ENCODE measurements at places on chromosomes 1 and 21.

GRCh38 chr1:8551057-8551456 lies 233.1 kb downstream of the SLC45A1 start:
- no peak for DNase-seq

DNA sequence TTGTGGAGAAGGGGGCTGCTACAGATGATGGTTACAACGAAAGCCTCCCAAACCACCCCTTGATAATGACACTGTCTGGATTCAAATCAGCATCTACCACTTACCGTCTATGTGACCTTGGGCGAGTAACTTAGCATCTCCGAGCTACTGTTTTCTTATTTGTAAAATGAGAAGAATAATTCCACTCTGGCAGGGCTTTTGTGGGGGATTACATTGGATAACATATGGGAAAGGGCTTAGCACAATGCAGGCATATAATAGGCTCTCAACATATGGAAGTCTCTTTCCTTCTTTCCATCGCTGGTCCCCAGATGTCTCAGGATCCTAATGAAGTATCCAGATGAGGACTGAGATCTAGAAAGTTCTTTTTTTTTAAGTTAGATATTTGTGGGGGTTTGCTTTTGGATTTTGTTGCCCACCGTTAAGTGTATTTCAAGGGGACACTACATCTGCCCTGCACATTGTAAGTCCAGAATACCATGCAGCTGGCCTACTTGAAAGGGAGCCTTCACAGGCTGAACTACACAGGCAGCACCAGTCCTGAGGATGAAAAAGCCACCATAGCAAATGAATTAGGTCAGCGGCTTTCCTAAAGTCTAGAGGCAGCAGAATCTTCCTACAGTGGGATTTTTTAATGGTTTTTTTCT lies 172.2 kb upstream of the IRF2BP2 start:
- no peak for DNase-seq

GRCh38 chr1:158422212-158422611 lies 3.8 kb downstream of the OR10K2 start:
- DNase-seq: no peak

DNA sequence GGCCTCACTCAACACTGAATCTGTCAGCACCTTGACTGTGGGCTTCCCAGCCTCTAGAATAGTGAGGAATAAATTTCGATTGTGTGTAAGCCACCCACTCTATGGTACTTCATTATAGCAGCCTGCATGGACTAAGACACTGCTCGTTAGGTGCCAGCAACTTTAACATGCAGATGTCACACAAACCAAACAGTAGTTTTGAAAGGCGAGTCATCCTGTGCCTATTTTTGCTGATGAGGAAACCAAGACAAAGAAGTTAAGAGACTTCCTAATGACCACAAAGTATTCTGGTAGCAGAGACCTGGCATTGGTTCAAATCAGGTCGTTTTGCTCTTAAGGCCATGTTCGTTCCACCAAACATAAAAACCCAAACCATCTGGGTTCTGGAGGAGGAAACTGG lies 42.9 kb downstream of the BATF3 start:
- no peak for DNase-seq

DNA sequence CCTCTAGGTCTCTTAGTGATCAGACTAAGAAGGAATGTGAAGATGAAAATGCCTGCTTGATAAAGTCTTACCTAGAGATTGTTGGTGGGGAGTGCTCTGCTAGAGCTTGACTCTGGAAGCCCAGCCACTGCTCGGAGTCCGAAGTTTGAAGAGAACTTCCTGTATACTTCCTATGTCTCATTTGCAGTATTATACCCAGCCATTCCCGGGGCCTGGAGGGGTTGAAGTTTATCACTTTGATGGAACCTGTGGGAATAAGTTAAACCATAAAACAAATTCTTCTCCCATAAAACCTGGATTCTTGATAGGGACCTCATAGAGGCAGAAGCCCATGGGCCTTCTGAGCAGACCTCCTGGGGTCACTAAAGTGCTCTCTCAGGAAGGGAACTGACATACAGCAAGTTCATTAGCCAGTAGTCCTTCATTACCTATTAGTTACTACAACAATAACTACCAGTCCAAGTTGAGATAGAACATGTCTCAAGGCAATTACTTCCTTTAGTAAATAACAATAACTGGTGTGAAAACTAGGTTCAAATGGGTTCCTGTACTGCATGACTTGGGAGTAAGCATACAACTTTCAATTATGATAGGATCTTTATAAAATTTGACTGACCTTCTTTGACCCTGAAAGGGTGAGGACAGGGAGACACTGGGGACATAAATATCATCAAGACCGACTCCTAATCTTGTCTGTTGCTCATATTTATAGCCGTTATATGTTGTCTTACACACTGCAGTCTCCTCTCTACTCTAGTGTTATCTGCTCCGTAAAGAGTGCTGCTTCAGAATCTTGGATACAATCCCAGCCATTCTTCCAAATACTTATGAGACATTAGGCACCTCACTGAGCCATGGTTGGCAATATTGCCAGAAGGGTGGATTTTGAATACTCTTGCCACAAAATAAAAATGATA lies at the start of gene OR6N1:
TSS of gene OR6N1 (minus strand) at position 246 of the 917 bp plus-strand sequence. CDS start 5,513 bp downstream, outside the sequence.
- no peak for DNase-seq

GRCh38 chr1:119815361-119815760 lies 4.1 kb upstream of the REG4 start:
- no peak for DNase-seq

DNA sequence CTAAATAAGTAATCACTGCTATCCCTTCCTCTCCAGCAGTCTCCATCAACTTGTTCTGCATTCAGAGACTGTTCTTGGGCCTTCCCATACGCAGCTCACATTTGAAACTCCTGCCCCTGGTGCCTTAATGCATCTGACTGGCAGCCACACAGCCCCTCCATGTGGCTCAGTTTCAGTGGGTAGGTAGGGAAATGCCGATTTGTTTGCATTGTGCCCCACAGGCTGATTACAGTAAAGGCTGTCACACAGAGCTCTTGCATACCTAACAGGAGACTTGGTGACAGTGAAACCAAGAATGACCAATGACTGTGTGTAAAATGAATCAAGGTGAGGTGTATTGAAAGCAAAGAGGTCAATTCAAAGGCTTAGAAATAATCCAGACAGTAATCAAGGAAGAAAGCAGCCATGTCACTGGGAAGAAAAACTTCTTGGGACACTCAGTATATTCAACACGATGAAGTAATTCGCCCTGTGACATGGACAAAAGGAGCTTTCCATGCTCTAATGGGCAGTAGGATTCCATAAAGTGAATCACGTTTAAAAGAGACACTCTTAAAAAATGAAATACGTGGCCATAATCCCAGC lies 12.7 kb upstream of the B3GALNT2 start:
- no peak for DNase-seq

DNA sequence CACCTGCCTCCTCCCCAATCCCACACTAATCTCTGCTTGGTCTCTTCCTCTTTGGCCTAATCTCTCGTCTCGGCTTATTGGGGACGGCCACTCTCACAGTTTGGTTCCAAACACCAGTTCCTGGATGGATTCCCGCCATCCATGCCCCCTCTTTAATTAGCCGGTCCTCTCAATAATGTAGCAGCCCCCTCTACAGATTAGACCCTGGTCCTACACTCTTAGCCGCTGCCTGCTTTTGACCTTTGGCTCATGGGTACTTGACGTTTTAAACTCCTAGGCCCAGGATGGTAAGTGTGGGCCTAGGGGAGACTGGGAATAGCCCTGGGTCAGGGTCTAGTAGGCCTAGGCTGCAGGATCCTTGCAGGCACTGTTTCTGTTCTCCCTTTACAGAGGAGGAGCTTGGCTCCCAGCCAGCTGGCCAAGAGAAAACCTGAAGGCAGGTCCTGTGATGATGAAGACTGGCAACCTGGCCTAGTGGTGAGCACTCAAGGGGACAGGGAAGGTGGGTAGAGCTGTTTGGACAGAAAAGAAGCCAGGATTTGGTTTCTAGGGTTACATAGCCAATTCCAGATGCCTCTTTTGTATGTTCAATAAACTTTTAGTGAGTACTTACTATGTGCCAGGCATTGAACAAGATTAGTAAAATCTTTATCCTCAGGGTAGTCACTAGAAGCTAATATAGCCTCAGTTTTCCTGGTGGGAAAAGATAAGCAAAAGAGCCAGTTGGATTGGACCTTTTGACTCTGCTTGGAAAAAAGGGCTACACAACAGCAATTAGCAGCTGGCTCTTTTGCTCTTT lies 758 bp downstream of the RAD54L start:
- peak; percentile 10 for DNase-seq

DNA sequence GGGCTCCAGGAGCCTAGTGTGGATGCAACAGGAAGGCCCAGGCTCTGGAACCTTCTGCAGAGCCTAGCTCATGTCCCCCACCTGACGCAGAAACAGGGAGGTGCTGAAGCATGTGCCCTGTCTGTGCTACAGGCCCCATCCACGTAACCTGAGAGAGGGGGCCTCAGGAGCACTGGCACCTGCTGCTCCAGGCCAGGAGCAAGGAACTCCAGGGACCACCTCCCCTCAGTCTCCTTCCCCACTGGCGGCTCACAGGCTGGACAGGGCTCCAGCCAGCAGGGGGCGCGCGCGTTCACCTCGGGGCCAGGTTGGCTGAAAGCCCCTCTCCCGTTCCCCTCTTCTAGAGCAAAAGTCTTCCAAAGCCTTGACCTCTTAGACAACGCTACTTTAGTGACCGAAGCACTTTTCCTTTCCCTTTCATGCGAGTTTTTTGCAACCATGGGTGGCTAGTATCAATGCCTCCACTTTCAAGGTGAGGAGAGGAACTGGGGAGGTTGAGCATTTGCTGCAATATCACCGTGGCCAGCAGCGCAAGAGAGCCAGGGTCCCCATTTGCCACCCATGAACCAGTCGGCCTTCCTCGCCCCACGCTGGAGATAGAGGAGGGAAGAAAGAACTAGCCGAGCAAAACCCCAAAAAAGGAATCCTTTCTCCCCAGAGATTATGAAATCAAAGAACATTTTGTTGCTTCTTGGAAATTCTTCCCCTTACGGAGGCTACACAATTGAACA lies 52.4 kb upstream of the GPR157 start:
- peak; percentile 55 for DNase-seq

DNA sequence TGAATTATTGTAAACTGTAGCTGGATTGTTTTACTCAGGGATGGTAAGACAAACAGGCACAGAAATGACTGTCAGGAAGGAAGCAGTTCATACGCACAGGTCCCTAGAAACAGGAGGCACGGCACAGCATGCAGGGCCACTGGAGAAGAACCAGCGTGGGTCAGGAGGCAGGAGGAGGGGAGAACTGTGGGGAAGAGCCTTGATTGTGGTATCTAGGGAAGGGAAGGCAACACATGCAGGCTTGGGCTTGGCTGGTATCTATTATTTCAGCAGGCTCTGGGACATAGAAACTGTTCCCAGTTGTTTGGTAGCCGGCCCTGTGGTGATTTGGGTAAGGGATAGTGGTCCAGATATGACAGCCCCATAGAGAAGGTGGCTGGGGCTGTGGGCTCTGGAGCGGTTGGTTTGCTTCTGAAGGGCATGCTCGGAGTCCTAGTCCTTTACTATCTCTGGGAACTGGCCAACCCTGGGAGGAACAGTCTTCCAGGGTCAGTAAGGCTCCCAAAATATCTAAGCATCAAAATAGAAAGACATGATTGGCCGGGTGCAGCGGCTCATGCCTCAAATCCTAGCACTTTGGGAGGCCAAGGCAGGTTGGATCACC lies 43.1 kb upstream of the CCSAP start:
- no peak for DNase-seq

- DNase-seq: no peak
Observed at GRCh38 chr1:102834688-102835320, 273.5 kb downstream of the COL11A1 start.

DNA sequence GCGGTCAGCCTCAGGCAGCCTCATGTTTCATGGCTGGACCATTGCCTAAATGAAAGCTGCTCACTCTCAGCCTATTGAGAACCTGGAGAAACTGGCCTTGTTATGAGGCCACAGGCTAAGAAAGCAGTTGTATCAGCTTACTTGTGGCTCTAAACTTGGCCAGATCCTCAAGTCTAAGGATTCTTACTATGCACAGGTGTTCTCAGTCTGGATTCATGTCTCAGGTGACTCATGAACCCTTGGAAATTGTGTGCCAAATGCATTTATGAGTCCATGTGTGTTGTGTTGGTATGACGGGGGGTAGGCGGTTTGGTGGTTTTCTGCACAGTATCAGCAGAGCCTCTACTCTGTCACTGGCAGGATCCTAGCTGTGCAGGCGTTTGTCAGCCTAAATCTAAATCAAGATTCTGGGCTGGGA lies 90.4 kb downstream of the ROR1 start:
- no peak for DNase-seq

DNA sequence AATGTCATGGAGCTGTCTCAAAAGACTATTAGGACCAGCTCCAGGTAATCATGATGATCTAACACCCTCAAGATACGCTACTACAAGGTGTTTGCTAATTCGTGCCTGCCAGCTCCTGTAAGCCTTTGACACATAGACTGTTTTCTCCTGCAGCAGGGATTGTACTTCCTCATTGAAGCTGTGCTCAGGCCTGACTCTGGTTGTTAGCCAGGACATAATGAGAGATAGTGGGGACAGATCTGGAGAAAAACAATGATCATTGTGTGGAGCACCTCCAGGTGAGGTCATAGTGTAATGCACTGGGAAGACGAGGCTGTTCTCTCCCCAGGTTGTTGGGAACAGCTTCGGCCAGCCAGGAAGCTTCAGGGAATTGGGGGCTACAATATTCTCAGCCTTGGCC lies 94.6 kb downstream of the SETD4 start:
- DNase-seq: no peak

DNA sequence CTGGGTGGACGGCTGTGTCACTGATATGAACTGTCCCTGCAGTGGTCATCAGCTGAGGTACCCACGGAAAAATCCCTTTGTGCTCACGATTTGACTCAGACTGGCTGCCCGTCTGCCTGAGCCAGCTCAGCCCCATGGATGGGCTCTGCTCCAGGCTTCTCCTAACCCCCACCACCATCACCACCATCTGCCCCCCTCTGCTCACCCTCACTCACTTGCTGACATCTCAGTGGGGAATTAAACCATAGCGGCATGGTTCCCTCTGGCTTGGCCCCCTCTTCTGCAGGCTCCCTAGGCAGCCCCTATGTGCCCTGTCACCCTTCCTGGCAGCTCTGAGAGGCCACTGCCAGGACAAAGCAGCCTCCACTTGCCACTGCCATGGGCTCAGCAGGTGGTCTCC lies 17.3 kb downstream of the SLC6A9 start:
- DNase-seq: no peak

GRCh38 chr1:97308131-97308530 lies 586.5 kb downstream of the PTBP2 start:
- no peak for DNase-seq

- no peak for DNase-seq
Observed at GRCh38 chr1:16631248-16632043, 18.1 kb upstream of the NBPF1 start.

All from effector CD8-positive, alpha-beta T cell (primary cell).